ENCODE measurements at places on chromosomes 1 and 21.

DNA sequence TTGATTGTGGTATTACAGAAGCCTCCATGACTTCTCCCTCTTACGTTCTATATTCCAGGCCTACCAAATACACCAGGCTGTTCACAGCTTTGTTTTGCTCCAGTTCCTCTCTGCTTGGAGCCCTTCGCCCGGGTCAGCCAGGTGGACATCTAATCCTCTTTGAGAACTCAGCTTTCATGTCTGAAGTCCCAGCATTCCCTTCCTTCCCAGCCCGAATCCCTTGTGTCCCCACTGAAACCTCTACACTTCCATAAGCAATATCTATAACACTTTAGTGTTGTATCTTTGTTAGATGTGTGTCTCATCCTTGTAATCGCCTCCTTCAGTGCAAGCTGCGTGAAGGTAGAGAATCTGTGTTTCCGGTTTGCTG lies 1.9 kb downstream of the RNF11 start:
- DNase-seq: no peak

DNA sequence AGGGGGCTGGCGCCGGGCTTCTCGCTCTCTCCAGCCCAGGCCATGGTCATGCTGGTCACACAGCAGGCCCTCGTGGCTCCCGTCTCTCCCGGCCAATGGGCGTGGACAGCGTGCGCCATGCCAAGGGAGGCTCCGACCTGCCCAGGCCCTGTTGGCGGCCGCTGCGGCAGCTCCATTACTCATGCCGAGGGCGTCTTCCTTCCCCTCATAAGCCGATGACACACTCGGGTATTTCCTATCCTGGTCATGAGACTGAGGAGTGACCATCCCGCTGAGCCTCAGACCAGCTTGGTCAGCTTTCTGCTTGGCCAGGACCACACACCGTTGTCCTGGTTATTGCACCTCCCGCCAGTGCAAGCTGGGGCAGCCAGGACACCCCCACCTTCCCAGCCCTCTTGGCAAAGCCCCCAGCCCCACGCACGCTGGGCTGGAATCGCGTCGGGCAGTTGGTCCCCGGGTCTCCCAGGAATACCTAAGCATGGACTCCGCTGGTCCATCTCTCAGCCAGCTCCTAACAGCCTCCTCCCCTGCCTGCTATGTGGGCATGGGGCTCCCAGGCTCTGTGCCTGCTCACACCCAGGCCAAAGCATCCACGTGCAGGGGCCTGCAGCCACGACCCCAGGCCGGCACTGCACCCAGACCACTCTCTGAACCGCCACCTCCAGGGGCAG lies 49.8 kb downstream of the ARHGEF16 start:
- peak; percentile 96 for DNase-seq

GRCh38 chr1:244052728-244053312 lies 1.7 kb downstream of the ZBTB18 start:
- DNase-seq: no peak

DNA sequence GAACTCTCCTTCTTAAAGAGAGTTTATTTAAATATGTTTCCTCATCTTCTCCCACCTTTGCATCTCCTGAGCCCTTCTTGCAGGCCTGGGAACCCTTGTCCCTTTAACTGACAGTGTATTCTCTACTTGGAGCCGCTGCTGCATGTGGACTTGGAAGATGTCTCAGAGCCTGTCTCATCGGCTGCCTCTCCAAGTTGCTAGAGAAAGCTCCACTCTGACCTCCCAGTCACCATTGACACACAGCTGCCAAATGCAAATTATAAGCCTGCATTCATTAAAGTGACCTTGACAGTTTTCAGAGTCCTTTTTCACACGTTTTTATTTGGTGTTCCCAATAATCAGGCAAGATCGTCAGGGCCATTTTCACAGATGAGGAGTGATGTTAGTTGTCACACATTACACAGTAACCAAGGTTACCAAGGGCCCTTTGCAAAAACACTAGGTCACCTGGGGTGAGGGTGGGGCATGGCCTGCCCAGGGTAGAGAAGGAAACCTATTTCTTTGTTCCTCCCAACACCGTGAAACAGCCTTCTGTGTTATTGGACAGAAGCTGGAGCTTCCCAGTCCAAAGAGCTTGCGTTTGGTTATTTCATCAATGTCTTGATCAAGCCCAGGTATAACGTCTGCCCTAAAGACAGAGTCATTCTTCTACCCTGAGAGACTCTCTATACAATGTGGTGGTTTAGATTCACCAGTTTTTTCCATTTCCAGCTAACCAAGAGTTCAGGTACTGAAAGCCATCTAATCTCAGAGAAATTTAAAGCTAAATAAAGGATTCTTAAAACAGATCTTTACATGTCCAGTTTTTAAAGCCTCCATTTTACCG lies 164.1 kb downstream of the GALNT2 start:
- no peak for DNase-seq

DNA sequence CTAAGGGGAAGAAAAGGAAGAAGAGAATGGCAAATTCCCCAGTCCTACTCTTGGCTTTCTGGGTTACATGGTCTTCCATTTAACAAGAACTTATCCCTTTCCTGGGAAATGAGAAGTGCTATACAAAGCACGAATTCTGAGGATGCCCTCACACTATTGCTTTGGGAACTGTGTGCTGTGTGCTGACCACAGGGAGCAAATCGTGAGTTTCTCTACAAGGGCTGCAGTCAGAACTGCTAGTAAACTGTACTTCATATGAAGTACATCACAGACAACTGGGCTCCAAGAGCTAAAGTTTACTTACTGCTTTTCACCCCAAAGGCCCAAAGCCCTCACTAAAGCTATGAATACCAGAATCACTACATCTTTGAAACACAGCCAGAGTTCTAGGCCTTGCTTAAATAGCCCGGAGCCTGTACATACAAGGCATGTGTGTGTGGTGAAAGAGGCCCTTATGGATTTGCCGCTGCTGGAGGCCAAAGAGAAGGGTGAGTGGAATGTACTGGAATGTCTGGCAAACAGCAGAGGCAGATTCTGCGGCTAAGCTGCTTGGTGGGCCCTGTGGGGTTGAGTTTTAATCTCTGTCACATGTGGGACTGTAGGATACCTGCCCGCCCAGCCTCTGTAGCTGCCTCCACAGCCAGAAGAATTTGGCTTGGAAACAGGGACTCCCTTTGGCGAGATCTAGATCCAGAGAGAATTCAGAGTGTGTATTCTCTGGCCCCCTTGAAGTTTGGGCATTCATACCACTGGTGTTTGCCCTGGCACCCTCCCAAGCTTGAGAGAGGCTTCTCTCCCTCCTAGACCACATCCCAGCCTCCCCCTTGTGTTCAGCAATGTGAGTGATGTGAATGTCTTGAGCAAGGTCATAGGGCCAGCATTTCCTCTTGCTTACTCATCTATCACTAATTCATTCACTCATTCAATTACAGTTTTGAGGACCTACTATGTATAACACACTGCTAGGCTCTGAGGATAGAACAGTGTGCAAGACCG lies 21.9 kb upstream of the TRIM67 start:
- DNase-seq: no peak

- DNase-seq: no peak
These were observed 65.7 kb upstream of the CACHD1 start for GRCh38 chr1:64404202-64404601.

DNA sequence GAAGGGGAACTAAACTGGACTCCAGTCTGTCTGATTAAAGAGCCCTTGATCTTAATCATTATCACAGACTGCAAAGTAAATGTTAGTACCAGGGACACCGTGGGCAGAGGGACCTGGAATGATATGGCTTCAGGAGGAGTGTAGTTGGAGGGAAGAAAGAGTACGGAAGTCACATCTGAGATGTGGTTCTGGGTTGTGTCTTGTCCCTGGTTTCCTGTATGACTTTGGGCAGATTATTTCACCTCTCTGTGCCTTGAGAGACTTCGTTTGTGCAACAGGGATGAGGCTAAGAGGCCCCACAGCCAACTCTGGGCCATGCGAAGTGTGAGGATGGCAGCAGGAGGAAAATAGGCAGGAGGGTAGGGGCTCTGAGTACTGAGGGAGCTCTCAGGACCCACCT lies 76.1 kb upstream of the SLC2A1 start:
- DNase-seq: no peak

DNA sequence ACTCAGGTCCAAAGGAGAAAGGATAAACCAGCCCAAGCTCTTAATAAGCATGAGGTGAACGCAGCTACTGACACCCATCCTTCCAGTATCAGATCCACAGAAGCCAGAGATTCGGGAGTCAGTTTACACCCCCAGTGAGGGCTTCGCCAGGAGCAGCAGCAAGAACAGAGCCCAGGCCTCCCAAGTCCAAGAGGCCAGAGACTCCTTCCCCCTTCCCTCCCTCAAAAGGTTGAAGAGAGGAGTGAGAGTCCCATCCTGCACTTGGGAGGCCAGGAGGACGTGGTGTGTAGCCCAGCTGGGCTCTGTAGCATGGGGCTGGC lies 72.8 kb downstream of the MRPL37 start:
- no peak for DNase-seq
